ENCODE measurements at places on chromosomes 2 and 18. TPM values are rescaled to one million over a fixed set of nuclear protein-coding genes. Genes with fewer than 3 reads are reported as not detected.

Gene CCDC148
- not detected for total RNA-seq

Gene ALLC
- not detected for total RNA-seq

Gene LOXL3
- total RNA-seq, result 2.0 TPM

Gene CD8A
- 2.2 TPM for total RNA-seq

Gene KLF7
- total RNA-seq, result 16.5 TPM

Gene UGT1A8
- total RNA-seq, result not detected

Gene C1QL2
- total RNA-seq, result not detected

Gene TBR1
- 0.05 TPM for total RNA-seq

Gene PLEK
- total RNA-seq, result 3.2 TPM

Gene SOCS6
- 3.7 TPM for total RNA-seq

Gene CWC22
- 30.9 TPM for total RNA-seq

Gene TLX2
- 1.2 TPM for total RNA-seq

Gene DNPEP
- total RNA-seq, result 124 TPM

Gene XDH
- total RNA-seq, result not detected

Gene GPR35
- total RNA-seq, result 7.6 TPM

Gene VSNL1
- total RNA-seq, result not detected

Gene BARD1
- 34.0 TPM for total RNA-seq

Gene PLEKHB2
- total RNA-seq, result 72.5 TPM

Gene DSG1
- not detected for total RNA-seq

Gene GRHL1
- total RNA-seq, result 1.5 TPM

Gene LINC00305
- not detected for total RNA-seq

Gene STPG4
- not detected for total RNA-seq

Gene PLEKHM3
- 7.3 TPM for total RNA-seq

All from activated T-helper 1 cell treated with anti-CD3 and anti-CD28 coated beads, Interleukin-12 subunit alpha, Interleukin-12 subunit beta, Interleukin-2, Interleukin-4 antibody, amounts not matched to agents 30 ng/mL and 10 ng/mL and 1 ng/mL, durations not matched to agents 14 hours and 24 hours and 36 hours (primary cell).